KBM-7 (cell line): ENCODE measurements at places on chromosomes 4 and X.

DNA sequence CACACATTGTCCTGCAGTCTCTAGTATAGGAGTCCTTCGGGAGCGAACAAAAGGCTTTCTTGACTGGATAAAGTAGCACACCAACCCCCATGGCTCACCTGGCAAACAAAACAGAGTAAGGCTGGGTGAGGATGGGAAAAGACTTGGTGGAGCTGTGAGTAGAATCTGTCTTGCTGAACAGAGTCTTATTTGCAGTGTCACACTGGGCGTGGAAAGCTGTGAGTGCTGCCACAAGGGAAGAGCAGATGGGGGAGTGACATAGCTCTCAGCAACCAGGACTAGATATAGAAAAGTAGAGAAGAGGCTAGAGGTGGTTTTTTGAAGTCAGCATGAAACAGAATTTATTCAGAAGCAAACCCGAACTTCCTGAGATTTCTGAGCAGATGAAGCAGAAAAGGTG is 137.2 kb upstream of the ESX1 start:
- DNase-seq, result no peak

DNA sequence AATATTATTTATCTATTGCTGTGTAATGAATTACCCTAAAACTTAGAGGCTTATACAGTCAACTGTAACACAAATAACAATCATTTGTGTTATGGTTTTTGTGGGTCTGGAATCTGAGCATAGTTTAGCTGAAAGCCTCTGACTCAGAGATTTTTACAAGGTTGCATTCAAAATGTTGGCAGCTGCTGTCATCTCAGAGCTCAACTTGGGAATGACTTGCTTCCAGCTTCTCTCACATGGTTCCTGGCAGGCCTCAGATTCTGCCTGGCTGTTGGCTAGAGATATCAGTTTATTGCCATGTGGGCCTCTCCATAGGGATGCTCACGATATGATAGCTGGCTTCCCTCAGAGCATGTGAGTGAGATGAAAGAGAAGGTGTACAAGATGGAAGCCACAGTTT is 70.2 kb upstream of the BRWD3 start:
- DNase-seq, result no peak

DNA sequence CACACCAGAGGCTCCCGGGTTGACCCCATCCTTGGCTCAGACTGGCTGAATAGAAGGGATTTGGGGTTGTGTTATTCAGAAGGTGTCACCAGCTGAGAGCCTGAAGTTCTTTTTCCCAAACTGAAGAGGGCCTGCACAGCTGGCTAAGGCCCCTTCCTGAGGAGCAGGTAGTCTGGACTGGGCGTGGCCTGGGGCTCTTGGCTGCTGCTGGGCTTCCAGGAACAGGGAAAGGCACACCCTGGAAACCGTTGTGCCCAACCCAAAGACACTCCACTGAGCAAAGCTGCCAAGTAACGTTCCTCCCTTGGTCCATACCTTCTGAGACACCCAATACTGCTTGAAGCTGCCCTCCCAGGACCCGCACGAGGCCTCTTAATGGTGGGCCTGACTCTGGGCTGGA is 8.3 kb upstream of the CXCR3 start:
- DNase-seq, result no peak

- DNase-seq, result no peak
These were observed 30.4 kb downstream of the CCNQ start for GRCh38 chrX:153568451-153569011.

GRCh38 chrX:103831342-103831802 is 685 bp downstream of the RAB9B start:
- peak; percentile 46 for DNase-seq

GRCh38 chrX:71365356-71365874 is 742 bp upstream of the TAF1 start:
- no peak for DNase-seq

DNA sequence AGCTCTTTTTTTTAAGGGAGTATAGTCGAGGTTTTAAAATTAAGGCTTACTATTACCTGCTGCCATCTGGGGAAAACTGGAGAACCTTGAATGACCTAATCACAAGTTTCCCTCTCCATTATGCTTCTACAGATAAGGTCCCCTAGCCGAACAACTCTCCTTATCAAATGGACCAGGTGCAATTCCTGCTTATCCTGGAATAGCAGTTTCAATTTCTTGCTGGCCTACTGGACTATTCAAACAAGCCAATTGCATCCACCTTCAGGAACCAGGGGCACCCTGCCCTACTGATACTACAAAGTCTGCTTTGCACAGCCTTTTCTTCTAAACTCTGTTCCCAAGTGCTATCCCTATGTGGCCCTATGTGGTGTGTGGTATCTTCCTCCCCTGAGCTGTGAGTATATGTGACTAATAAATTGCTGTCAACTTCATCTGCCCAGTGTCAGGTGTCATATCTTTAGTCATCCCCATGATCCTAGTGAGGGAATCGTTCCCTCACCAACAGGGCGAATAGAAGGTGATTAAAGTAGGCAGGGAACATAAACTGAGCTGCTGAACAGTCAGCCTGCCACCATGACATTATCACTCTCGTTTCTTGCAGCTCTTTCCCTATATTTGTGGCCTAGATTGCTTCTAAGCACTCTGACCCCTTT is 128.5 kb downstream of the ATG4A start:
- DNase-seq, result no peak

GRCh38 chr4:31360786-31361185 is 640.6 kb downstream of the PCDH7 start:
- no peak for DNase-seq

GRCh38 chr4:135338181-135338580 is 1136.6 kb upstream of the PABPC4L start:
- DNase-seq, result no peak

DNA sequence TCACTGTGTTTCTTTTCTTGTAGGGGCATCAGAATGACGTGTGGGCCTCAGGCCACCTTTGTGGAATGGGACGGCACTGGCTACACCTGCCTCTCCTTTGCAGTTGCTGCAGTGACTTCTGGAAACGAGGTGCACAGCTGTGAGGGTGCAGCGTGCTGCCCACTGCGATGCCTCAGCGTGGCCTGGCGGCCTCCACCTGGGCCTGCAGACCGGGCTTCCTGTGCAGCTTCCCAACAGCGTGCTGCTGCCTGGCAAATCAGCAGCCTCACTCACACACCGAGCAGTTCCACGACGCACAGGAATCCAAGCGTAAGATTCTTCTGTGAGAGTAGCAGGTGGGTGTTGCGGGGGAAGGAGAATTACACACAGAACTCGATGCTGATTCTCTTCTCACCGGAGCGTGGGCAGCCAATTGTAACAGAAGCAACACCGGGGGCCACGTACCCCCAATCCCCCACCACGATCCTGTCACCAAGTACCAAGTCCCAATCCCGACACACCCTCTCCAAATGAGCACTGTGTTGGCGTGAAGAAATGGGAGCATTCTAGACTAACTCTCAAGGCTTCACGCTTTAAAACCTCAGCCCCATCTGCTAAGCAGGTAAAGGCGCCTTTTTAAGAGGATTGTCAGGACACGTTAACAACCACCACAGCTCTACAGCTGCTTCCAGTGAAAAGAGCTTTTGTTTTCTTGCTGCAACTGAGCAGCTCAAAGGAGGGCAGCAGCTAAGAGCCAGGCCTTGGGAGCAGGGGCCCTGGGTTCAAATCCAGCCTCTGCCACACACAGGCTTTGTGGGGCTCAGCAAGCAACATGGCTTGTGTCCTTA is 16.9 kb downstream of the WDR1 start:
- DNase-seq, result no peak

DNA sequence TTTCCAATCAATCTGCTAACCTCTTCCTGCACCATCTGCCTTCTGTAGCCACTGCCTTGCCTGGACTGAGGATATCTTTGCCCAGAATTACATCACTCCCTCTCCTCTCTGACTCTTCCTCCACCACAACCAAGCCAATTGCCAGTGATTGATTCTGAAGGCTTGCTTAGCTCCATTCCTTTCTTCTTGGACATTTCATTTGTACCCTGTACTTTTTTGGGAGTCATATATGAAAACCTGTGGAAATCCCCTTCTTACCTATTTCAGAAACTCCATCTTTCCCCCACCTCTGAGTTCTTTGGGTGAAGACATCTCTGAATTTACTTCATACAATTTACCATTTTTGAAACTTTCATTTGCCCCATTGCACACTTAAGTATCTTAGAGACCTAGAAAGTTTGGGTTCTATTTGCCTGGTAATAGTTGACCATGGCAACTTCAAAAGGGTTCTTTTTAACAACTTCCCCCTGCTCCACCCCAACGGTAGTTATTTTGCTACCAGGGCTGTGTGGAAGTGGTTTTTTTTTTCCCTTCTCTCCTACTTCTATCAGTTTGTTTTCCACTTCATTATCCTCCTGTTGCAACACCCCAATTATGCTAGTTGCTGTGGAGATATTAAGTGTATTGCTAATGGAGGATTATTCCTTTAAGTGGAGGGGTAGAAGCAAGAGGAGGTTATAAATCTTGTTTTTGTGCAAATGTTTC is 14.3 kb downstream of the SGMS2 start:
- DNase-seq, result peak; percentile 18

DNA sequence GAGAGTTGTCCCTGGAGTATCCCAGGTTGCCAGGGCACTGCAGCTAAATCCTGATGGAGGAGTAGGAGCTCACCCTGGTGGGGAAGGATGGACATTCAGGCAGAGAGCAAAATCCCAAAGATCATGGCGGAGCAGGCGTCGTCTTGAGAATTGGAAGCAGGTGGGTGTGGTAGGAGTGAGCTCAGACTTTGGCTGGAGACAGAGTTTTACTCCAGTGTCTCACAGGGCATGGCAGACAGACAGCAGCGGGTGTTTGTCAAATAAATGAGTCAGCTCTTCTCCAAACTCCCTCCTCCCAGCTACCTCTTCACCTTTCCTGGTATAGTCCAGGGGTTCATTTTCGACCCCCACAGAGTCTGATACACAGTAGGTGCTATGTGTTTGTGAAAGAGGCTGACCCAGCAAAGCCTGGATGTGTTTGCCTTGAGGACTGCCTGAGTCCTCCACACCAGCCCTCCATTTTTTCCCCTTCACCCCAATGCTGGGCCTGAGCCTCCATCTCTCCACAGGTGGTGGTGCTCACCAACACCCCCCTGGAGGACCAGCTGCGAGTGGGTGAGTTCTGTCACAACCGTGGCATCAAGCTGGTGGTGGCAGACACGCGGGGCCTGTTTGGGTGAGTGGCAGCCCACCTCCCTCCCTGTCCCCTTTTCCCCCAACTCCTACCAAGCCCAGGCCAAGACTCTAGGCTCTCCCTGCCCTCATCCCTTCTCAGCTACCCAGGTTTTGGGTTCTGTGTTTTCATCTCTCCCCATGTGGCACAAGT is 6.9 kb downstream of the UBA1 start:
- DNase-seq, result no peak
